ENCODE measurements at places on chromosomes 5 and 9.

DNA sequence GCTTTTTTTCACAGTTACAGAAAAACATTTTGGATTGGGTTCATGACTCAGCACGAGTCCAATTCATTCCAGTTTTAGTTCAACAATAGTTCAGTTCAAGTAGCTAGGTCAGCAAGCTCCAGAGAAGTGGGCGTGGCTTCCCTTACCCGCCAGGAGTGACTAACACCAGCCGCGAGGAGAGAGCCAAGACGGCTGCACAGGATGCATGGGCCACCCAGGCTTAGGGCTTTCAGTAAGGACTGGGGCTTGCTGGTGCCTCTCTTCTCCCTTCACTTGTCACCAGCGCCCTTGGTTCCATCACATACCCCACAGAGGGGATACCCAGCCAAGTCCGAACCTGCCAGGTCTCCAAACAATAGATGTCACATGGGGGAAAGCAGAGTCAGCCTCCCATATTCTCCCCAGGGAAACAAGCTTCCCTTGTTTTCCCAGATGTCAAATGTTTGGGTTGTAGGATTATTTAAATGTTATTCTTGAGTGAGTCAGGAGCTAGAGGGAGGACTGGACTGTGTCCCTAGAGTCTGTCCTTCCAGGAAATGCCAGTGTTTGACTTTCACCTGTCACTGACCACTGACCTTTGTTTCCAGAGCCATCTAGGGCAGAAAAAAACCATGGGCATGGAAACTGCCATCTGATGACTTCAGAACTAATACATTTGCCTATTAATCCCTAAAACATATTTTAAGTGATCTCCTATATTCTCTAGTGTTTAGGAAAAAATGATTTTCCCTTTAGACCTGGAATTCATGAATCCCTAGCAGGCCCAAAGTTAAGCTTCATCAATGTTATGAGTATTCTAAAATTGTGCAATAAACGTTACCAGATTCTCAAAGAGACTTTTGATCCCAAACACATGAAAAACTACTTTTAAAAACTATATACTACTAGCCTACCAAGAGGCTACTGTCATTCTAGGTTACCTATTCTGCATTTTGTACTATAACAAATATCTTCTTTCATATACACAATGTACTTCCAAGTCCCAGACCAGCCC lies 51.9 kb downstream of the NIPAL4 start:
- DNase-seq: peak; percentile 98

DNA sequence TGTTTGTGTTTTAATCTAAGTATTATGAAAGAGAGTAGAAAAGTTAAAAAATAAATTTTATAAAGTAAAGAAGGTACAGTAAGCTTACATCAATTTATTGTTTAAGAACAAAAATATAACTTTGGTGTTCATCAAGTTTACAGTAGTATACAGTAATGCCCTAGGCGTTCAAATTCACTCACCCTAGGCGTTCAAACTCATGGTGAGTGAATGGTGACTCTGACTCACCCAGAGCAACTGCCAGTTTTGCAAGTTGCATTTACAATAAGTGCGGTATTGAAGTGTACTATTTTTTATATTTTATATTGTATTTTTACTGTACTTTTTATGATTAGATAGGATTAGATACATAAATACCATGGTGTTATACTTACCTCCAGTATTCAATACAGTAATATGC lies 421.3 kb downstream of the CDH12 start:
- DNase-seq: no peak

DNA sequence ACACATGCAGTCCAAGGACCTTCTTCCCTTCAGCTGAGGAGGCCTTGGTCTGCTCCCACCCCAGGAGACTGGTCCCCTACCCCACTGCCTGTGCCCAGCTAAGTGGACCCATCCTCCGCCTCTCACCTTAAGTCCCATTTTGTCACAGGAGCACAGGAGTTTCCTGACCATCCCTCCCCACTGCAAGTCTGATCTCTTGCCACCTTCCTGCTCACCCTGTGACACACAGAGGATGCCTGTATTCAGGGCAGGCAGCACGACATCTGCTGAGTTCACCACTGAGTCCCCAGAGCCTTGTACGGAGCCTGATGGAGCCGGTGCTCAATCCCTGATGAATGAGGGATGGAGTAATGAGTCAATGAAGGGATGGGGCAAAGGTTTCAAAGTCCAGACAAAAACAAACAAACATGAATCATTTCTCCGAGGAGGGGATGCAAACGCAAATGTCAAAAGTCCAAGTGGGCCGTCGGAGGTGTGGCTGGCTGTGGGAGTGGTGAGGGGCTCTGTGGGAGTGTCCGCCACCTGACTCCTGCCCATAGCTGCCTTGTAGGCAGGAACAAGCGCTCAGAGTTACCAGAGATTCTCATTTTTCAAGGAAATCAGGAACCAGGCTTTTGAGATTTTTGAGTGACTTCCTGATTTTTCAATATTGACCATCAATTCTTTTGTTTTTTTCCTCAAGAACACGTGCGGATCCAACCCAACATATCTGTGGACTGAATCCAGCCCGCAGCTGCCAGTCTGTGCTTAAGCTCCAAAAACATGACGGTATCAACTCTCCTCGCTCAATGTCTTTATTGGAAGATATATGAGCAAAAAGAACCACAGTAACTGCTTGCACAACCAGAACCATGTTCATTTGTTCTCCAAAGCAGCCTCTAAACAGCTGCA lies 4.4 kb downstream of the RAPGEF1 start:
- DNase-seq: peak; percentile 53

- DNase-seq: no peak
Observed at GRCh38 chr5:126794157-126794828, 17.4 kb downstream of the LMNB1 start.

- DNase-seq: peak; percentile 43
Observed at GRCh38 chr9:101536938-101537337, 3.3 kb downstream of the RNF20 start.

GRCh38 chr5:153099328-153099727 lies 391.1 kb upstream of the GRIA1 start:
- DNase-seq: no peak

DNA sequence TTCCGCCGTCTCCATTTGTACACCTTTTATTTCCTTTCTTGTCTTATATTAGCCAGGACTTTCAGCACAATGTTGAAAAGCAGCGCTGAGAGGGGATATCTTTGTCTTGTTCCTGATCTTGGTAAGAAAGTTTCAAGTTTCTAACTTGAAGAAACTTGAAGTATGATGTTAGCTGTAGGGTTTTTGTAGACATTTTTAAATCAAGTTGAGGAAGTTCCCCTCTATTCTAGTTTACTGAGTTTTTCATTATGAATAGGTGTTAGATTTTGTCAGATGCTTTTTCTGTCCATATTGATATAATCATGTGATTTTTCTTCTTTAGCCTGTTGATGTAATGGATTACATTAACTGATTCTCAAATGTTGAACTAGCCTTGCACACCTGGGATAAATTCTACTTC lies 425.7 kb downstream of the PIK3R1 start:
- DNase-seq: no peak

GRCh38 chr5:62460578-62460983 lies 48.0 kb downstream of the IPO11 start:
- peak; percentile 73 for DNase-seq

DNA sequence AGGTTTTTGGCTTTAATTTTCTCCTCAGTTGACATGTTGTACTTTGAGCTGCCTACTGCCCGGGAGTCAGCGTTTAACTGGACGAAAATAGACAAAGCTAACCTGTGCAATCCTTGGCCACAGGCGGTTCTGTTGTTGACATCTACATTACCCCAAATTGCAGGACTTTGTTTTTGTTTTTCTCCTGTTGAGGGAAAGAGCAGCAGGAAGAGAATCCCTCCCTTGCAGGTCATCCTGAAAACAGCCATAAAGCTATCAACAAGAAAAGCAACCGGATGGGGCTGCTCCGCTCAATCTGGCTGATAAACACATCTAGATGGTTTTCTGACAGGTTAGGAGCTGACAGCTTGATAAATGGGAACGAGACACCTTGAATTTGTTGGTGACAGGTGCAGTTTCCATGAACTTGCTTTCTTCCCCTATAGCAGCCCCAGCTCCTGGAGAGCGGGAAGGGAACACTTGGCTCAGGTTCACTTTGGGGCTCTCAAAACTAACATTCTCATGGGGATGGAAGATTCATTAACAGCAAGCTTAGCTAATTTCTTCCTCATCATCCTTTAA lies 331.5 kb downstream of the SLIT3 start:
- no peak for DNase-seq

GRCh38 chr9:114259798-114260523 lies 62.9 kb upstream of the ORM1 start:
- DNase-seq: no peak

- DNase-seq: no peak
Observed at GRCh38 chr9:132163457-132163875, 1.6 kb downstream of the NTNG2 start.

- no peak for DNase-seq
Observed at GRCh38 chr9:119917175-119917574, 547.9 kb upstream of the BRINP1 start.

GRCh38 chr5:109318455-109319108 lies 91.2 kb downstream of the PJA2 start:
- no peak for DNase-seq

GRCh38 chr9:134375430-134376385 lies 49.5 kb downstream of the RXRA start:
- no peak for DNase-seq

DNA sequence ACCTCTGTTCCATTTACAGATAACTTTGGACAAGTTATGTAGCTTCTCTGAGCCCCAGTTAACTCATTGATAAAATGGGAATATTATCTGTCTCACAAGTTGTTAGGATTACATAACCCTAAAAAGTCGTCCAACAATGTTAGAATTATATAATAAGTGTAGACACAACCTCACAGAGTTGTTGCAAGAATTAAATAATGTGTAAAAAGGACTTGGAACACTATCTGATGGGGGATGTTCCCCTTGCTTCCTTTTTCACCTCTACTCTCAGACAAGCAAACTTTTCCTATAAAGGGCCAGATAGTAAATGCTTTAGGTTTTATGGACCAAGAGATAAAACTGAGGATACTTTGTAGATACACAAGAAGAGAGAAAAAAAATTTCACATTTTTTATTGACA lies 193.5 kb downstream of the GAPVD1 start:
- no peak for DNase-seq

DNA sequence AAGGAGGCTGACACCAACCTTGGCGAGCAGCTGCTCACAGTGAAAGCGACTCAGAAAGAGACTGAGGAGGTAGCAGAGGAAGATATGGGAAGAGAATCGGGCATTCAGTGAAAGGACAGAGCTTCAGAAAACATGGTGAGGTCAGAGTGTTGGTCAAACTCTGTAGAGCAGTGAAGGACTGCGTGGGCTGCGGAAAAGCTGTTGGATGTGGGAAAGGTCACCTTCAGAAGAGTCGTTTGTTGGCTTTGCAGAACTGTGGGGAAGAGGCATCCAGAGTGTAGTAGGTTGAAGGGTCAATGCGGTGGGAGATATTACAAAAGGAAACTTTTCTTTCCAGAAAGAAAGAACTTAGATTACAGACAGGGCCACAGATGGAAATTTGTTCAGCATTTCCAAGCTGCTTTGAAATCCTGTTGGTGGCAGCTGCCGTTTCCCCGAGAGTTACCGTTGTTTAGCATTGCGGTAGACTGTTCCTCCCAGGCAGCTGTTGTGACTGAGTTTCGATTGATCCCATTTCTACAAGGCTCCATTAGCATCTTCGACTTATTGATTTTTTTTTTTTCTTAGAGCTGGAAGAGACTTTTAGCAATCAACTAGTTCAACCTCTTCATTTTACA lies 58.3 kb upstream of the AFAP1L1 start:
- no peak for DNase-seq

DNA sequence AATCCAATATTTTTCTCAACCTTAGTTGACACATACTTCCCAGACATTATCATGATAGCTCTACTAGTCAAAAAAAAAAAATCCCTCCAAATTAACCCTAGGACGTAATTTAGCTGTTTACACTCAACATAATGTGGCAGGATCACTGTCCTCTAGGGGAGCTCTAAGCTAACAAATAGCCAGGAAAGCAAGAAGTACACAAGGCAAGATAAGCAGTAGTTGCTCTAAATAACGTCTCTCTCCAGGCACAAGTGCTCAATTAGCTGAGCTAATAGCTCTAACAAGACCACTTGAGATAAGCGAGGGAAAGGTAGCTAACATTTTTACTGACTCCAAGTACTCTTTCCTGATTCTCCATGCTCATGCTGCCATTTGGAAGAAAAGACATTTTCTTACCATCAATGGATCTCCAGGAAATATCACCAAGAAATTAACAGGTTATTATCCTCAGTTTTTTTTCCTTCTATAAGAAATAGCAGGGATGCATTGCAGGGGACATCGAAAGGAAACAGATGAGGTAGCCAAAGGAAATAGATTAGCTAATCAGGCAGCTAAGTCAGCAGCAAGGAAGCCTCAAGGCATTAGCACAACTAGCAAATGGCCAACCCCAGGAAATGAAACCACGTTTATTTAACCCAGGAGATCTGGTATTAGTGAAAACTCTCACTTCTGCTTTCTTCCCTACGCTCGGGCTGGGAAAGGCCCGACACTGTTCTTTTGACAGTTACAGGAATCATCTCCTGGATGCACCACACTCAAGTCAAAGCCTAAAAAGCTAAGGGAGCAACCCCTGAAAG lies 614.1 kb downstream of the PTPRD start:
- no peak for DNase-seq

DNA sequence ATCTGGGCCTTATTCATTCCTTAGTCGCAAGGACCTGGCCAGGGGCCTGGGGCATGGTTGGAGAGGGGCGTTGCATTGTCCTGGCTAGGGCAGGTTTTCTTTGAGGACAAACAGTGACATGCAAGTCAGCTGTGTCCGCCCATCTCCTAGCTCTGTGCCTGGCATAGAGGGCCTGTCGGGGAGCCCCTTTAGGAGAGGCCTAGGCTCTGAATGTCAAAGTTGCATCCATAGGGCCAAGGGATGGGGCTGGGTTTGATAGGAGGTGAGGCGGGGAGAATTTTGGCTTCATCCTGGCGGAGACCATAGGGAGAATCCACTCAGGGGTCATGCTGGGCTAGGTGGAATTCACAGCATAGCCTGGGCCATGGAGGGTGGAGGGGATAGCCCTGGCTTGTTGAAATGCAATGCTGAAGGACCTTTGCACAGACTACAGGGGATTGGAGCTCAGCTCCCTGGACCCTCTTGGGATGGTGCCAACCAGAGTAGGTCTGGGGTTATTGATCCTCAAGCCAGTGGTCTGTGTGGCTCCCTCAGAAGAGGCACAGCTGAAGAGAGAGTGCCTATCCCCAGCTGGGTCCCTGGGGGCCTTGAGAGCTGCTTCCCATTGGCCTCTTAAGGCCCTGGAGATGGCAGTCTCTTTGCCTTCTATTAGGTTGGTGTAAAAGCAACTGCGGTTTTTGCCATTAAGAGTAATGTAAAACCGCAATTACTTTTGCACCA lies 104.0 kb downstream of the RGS3 start:
- no peak for DNase-seq

DNA sequence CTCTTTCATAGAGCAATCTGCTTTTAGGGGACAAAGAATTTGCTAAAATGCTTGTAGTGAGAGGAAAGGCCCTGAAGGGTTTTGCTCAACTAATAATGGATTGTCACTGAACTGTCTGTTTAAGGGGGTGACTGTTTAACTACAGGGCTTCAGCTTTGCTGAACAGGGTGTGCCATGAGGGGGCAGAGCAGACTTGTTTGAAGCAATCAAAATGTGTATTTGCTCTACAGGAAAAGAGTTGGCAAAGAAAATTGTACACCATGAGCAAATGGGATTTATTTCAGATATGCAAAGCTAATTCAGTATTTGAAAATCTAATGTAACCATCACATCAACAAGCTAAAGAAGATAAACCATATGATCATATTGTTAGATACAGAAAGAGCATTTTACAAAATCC lies 154.3 kb downstream of the GABRG2 start:
- DNase-seq: no peak
